Stimulated activated CD8-positive, alpha-beta memory T cell treated with anti-CD3 and anti-CD28 coated beads, Interleukin-7, amount 100 ng/mL, for 1 hour (primary cell): ENCODE measurements at places on chromosomes 7 and 10.

DNA sequence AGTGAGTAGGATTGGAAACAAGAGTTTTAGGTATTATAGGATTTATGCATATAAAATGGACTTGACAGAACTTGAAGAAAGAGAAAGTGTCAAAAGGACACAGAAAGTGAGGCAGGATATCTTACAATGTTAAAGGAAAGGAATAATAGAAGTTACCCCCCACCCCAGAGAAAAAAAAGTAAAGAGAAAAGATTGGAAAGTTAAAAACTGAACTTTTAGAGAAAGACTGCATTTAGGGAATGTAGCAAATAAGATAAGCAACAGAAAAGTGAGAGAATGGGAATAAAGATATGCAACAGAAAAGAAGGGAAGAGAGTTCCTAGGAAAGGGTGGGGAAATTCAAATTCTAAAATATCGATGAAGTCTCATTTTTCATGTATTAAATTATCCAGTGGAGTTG lies 250.5 kb upstream of the KAT6B start:
- no peak for DNase-seq

DNA sequence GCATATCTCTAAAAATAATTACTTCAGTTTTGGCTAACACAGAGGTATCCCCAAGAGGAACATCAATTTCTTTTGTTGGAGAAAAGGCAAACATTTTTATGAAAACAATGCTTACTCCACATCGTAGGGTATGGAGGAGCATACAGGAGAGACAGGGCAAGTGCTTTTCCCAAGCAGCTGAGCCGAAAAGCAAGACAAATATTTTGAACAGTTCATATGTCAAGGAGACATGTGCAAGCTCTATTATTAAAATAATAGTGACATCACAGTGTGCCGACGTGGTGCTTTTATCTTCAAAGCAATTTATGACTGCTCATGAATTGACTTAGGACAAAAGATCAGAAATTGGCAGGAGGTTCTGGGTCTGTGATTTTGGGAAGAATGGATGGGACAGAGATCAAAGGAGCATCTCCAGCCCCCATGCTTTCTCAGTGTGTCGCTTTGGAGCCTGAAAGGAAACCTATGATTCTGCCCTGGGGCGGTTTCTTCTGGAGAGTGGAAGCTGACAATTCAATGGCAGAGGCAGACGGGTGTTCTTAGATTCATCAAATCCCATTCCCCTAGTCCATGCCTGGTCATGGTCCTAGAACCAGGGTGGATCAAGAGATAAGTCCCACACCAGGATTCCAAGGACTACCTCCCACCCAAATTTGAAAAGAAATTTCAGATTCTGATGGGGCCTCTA lies 97.1 kb downstream of the JCAD start:
- no peak for DNase-seq

DNA sequence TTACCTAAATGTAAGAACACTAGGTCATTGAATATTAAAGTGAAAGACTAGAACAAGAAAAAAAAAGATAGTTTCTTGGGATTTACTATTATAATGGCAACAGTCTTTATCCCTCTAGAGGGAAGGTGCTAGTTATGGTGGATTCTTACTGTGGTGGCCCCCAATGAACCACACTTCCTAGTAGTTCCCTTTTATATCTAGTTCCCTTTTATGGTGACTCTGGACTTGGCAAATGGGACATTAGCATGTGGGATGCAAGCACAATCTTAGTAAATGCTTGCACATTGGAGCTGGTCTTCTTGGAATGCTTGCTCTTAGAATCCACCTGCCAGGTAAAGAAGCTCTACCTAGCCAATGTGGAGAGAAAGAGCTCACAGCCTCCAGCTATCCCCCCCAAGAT lies 430.2 kb downstream of the LRMDA start:
- DNase-seq, result no peak

DNA sequence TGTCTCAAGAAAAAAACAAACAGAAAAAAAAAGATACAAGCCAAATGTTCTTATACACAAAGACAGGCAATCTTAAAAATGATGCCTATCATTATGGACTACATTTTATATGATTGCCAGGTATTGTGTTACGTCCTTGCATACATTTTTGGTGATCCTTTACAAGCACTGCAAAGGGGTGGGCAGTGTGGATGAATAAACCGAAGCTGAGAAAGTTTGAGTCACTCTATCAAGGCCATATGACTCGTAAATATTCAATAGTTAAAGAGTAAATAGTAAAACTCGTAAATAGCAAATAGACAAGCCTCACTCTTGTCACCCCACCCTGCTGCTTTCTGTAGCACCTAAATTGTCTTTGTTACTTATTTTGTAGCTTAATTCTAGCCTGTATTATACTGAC lies 326.2 kb downstream of the FRMD4A start:
- DNase-seq, result no peak

DNA sequence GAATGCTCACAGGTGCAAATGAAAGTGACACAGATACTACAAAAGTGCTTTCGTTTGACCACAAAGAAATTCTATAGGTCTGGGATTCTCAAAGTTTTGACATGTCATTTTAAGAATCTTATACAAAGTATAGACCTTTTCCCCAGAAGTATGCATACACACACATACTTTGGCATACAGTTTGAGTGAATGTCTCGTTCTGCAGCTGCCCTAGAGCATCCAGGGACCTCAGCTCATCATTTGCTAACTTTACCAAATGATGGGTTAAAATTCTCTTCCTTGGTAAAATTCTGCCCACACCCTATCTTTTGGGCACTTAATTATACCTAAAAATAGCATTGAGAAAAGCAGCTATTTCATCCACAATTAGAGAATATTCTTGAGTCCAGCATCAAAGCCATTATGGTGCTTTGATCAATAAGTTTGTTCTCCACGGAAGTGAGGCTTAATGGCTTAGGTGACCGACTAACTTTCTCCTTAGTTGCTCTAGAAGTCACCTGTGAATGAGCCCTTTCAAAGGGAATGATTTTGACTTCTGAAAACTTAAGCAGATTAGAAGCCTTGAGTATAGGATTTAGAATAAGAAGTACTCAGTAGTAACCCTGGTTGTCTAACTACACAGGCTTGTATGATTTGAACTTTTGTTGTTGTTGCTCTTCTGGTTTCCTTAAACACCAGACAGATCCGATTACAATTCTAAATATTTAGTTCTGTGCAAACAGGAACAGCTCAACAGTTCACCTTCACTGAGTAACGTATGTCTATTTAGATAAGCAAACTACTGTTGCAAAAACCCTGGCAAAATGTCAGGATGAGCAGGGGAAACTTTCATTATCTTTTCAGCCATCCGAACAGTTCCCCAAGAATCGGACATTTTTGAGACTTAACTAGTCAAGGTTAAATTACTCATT lies 70.6 kb downstream of the CNNM2 start:
- DNase-seq, result no peak

- no peak for DNase-seq
Measured at GRCh38 chr7:10412422-10413019, 561.2 kb upstream of the PHF14 start.

- DNase-seq, result no peak
Measured at GRCh38 chr10:118638680-118639079, 43.2 kb upstream of the PRLHR start.

DNA sequence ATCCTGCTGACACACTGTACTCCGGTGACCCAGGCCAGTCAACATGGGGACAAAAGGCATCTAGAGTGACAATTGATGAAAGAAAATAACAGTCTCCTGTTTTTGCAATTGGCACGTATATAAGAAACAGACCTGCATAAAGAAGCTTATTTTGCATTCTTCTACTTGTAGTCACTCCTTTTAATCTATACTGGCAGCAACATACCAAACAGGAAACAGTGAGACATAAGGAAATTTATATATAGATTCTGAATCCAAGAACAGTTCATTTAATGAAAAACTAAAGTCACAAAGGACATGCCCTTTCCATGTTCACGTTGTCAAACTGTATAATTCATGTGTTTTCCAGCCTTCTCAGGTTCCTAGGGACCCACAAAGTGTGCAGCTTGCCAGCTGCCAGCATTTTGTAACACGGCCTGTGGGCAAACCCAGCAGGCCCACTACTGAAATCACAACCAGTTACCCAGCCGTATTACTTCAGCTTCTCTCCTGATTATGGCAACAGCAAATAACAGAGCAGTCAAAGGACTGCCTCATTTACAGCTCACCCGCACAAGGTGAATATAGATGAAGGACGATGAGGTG lies 72.3 kb downstream of the AMPH start:
- no peak for DNase-seq

DNA sequence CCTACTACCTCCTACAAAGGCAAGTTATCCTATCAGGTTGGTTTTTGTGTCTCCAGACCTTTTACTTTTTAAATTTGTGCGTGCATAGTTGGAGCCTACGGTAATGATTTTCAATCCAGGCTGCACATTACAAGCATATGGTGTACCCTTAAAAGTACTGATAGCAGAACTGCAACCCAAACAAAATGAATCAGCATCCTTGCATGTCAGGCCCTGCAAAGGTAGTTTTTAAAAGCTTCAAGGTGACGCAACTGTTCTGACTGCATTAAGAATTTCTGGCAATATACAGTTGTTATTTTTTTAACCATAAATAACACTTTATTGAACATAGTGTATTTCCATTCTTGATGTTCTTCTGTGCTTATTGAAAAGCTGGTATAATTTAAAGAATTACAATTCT lies 28.9 kb downstream of the GNAT3 start:
- DNase-seq, result no peak

DNA sequence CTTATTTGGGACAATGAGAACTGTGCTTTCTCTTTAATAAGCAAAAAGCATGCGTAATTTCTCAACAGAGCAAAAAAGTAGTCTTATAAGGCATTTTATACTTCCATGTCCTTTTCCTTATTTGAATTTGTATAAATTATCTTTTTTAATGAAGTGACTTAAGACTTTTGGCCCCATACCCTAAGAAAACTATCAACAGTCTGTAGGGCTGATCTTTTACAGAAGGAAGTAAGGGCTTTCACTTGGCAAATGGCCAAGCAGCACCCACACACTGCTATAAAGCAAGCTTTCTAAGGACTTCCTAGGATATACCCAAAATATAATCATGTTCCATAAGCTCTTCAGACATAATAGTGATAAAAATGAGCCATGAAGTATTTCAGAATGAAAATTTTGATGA lies 3.4 kb downstream of the CRPPA start:
- no peak for DNase-seq

DNA sequence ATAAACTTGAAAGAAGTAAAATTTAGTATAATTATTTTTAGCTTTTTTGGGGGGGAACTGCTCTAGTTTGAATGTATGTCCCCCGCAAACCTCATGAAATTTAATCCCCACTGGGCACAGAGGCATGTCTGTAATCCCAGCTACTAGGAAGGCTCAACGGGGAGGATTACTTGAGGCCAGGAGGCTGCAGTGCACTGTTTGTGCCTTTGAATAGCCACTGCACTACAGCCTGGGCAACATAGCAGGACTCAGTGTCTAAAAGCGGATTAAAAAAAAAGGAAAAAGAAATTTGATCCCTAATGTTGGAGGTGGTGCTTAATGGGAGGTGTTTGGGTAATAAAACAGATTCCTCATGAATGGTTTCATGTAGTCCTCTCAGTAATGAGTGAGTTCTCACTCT lies 43.1 kb upstream of the PHF14 start:
- no peak for DNase-seq

DNA sequence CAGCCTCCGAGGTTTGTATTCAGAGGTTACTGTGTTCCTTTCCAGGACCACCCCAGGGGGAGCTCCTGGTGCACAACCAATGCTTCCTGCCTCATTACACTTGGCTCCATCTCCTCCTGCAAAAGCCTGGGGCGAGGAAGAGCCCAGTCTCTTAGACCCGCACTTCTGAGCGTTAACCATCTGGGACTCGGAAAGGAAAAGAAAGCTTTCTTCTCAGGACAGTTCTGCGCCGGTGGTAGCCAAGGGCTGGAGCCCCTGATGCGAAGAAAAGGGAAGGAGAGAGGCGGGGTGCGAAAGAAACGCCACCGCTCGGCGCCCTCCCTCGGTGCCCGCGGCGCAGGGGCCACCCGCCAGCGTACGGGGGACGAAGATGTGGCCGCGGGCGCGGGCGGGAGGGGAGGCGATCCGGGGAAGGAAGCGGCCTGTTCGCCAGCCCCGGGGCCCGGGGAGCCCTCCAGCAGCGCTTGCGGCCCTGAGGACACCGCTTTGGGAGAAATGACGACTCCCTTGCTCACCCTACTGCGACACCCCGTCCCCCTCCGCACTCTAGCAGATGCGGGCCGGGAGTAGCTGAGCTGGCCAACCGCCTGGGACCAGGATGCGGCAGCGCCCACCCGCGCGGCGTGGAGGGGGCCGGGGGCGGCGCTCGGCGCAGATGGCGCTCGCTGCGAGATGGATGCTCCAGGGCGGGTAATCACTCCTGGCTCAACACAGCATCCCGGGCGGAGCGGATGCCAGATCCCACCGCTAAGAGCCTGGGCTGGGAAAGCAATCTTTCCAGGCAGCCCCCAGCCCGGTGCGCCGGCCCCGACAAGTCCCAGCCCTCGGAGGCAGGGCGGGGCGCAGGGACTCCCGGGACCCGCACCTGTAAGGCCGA lies 1.3 kb downstream of the NRCAM start:
- no peak for DNase-seq

GRCh38 chr10:126094537-126094936 lies 198.2 kb downstream of the FANK1 start:
- DNase-seq, result no peak

DNA sequence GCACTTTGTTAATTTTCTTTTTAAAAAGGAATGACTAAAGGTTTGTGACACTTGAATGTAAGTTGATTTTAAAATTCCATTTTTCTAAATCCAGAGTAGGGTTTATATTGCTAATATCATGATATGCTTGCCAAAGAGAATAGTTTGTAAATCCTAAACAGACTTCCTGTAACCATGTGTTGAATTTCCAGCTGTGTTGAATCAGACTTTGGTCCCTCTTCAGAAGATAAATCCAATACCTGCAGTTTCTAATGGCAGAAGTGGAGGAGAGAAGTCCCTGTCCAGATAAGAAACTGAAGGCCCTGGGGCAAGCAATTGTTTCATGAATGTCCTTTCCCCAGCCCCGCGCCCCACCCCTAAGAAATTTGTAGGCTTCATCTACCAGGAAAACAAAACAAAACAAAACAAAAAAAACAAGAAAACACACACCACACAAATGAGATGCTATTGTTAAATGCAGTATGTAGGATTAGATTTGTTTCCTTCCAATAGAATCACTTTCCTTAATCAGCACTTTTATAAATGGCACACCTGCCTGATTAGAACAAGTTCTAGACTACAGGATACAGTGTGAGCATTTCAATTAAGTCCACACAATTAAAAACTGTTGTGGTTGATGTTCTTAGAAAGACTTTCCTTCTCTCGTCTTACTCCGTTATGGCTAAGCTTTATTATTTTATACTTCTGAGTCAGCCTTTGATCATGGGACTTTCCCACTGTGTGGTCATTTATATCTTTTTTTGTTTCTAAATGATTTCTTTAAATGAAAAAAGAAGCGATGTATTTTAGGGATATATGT lies 122.8 kb downstream of the KAT6B start:
- DNase-seq, result no peak

GRCh38 chr7:122867471-122867980 lies 18.7 kb downstream of the CADPS2 start:
- no peak for DNase-seq
